ENCODE measurements at places on chromosomes 3 and 15.

- DNase-seq, result peak; percentile 9
These were observed 230.5 kb downstream of the MFSD1 start for GRCh38 chr3:159032311-159032710.

- no peak for DNase-seq
These were observed 310.3 kb downstream of the OXSM start for GRCh38 chr3:26100176-26100575.

DNA sequence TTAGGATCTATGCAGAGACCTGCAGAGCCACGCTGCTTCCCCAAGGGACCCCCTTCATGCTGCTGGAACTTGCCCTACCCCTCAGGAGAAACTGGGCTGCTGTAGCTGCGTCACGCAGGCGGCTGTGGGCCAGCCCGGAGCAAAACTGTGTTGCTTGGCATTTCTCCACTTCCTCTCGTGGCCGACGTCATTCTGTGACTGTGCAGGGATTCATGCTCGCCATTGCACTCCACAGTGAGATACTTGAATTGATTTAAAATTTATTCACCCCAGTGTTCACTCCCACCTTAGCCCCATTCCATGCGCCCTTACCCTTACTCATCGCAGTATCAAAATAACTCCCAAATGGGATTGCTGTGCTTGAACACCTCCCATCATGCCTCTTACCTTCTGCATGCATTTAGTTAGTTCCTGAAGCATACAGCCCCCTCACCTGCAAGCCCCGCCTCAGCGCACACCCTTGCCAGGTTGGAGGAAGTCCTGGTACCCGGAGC, 45.7 kb downstream of the TMEM44 start:
- DNase-seq, result no peak

GRCh38 chr3:126180477-126181397, at the start of gene ALDH1L1:
ALDH1L1 (minus strand) TSS chr3:126180586; CDS start chr3:126160979, 19,607 bp downstream.
- DNase-seq, result no peak

DNA sequence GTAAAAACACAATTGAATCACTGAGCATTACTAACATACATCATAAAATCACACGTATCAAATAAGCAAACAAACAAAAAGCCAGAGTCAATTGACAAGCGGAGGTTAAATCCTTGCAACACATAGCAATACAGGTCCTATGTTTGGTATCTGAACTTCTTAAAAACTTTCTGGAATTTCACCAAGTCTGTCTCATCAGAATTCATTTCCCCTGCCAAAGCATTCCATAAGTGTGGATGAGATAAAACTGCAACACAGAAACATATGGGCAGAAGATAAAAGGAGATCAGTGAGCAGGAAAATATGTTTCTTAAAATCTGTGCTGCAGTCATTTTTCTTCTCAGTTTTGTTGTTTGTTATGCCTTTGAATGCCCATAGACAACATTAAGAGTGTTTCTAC, 1155.5 kb downstream of the TBL1XR1 start:
- peak; percentile 29 for DNase-seq

- no peak for DNase-seq
These were observed 839.8 kb upstream of the ALCAM start for GRCh38 chr3:104526901-104527401.

GRCh38 chr3:18393906-18394305, 31.2 kb downstream of the SATB1 start:
- DNase-seq, result no peak

GRCh38 chr3:98680723-98681122, 82.4 kb upstream of the ST3GAL6 start:
- DNase-seq, result no peak
